Activated T-cell treated with anti-CD3 and anti-CD28 coated beads, Interleukin-2, amount 50 U/mL, for 72 hours (primary cell): ENCODE measurements at places on chromosomes 7 and 10. TPM values are rescaled to one million over a fixed set of nuclear protein-coding genes. Genes with fewer than 3 reads are reported as not detected.

- H3K36me3 ChIP-seq, result no peaks in the 10 kb centered on the region
- DNase-seq, result no peak
- no peak overlapping the region for H3K27ac ChIP-seq
- H3K4me3 ChIP-seq, result no peak overlapping the region
- no peaks in the 10 kb centered on the region for H3K4me1 ChIP-seq
- H3K27me3 ChIP-seq, result no peaks in the 10 kb centered on the region
Measured at GRCh38 chr7:83306502-83306901, 143.8 kb upstream of the PCLO start.

Gene NKX2-3
- not detected for total RNA-seq

DNA sequence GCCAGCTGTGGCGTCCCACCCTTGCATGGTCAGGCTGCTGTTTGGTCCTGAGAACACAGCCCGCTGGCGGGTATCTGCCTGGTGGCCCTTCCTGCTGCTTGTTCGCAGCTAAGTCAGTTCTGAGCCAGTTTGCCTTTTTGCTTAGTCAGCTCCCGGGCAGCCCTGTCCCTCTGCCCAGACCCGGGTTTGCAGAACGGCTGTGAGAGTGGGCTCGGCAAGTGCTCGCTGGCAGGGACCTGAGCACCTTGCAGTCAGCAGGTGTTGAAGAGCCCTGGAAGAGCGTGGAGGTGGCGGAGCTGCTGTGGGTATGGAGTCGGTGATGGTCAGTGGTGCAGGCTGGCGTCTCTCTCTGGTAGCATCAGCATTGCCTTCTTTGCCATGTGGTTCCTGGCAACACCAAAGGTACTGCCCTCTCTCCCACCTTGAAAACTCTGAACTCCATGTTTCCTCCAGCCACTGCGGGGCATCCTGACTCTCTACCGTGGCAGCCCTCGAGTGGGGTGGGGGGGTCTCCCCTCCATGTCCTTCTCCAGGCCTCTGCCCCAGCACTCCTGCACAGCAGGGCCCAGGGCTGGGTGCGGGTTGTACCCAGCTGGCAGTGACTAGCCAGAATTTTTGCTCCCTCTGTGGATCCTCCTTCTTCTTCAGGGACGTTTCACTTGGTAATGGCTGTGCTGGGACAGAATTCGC lies 4.6 kb downstream of the INPP5A start:
- peaks cover 6% of the 10 kb centered on the region for H3K36me3 ChIP-seq
- H3K27me3 ChIP-seq, result no peaks in the 10 kb centered on the region
- no peak for DNase-seq

DNA sequence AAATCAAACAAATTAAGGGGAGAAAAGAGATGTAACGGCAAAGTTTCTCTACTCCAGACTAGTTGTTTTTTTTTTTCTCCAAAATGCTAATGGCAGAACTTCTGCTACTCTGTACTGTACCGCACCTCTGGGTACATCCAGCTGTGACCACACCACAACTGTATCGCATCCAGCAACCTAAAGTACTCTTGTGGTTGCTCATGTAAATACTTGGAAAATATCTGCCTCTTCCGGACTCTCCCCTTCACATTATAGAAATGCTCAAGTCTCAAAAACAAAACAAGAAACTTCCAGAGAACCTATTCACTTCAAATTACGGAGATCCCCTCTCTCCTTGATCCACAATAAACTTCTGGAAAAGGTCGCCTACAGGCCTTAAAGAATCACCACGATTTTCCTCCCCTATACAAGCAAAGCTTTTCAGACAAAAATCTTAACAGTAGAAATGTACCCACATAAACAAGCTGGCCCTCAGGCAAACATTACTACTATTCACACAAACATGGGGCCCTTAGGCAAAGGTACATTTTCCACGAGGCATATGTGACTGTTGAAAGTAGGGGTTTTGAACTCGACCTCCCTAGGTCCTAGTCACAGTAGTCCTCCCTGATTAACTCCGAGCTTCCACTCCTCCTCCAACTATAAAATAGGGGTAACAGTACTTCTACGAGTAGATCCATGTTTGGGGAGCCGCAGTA lies 222.9 kb upstream of the MKLN1 start:
- peaks cover 36% of the 10 kb centered on the region for H3K36me3 ChIP-seq
- peak overlapping the region; percentile 72 for H3K4me3 ChIP-seq
- peak overlapping the region; percentile 27 for H3K27ac ChIP-seq
- no peaks in the 10 kb centered on the region for H3K27me3 ChIP-seq

Gene MEOX2
- total RNA-seq, result not detected

DNA sequence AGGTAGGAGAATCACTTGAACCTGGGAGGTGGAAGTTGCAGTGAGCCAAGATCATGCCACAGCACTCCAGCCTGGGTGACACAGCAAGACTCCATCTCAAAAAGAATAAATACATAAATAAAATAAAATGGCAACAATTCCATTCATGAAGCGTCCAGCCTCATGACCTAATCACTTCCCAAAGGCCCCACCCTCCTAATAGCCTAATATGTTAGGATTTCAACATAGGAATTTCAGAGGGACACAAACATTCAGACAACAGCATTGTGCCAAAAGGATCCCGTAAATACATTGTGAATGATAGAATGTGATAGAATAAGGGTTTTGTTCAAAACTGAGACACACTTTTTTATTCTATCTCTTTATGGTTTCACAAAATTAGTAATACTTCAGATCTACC lies 90.3 kb downstream of the FAM107B start:
- H3K4me3 ChIP-seq, result no peak overlapping the region
- no peaks in the 10 kb centered on the region for H3K36me3 ChIP-seq
- no peak overlapping the region for H3K27ac ChIP-seq
- H3K4me1 ChIP-seq, result peaks cover 11% of the 10 kb centered on the region
- DNase-seq, result no peak

Gene CPN1
- not detected for total RNA-seq

- no peak overlapping the region for H3K27ac ChIP-seq
- peaks cover 2% of the 10 kb centered on the region for H3K36me3 ChIP-seq
- peaks cover 16% of the 10 kb centered on the region for H3K4me1 ChIP-seq
- H3K27me3 ChIP-seq, result peaks cover 14% of the 10 kb centered on the region
- DNase-seq, result no peak
Measured at GRCh38 chr10:123930340-123931001, 38.9 kb upstream of the CPXM2 start.

GRCh38 chr10:110824152-110824441 lies 47.6 kb upstream of the PDCD4 start:
- H3K27ac ChIP-seq, result no peak overlapping the region
- H3K27me3 ChIP-seq, result no peaks in the 10 kb centered on the region
- no peaks in the 10 kb centered on the region for H3K36me3 ChIP-seq
- no peak for DNase-seq

DNA sequence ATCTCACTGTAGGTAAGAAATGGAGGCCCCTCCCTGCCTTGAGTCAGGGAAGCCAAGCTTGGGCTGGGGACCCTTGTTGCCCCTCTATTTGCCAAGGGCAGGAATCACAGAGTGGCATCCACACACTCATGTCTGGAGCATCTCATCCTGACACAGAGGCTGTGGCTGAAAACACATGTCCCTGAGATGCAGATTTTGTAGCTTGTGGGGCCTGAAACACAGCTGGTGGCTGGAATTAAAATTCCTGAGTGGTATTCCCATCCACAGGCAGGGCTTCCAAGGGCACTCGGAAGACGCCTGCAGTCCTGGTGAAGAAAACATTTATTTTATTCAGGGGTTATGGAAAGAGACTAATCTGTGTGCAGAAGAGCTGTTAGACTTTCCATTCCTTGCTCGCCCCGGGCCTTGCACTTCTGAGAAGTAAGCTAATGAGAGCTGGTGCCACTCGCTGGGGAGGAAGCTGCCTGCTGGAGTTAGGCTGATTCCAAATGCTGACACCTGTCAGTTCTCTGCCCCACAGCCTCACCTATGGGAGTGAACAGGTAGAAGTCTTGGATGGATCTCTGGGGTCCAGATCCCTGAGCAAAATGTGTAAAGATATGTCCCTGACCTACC lies 36.0 kb downstream of the C10orf120 start:
- no peaks in the 10 kb centered on the region for H3K4me1 ChIP-seq
- H3K36me3 ChIP-seq, result no peaks in the 10 kb centered on the region
- no peak for DNase-seq
- H3K27me3 ChIP-seq, result peaks cover 30% of the 10 kb centered on the region

- H3K4me3 ChIP-seq, result no peak overlapping the region
- peaks cover 14% of the 10 kb centered on the region for H3K4me1 ChIP-seq
- H3K27me3 ChIP-seq, result peaks cover 14% of the 10 kb centered on the region
- no peaks in the 10 kb centered on the region for H3K36me3 ChIP-seq
Measured at GRCh38 chr7:50803359-50804337, 21.0 kb upstream of the GRB10 start.

Gene BMPER
- not detected for total RNA-seq

- H3K27ac ChIP-seq, result no peak overlapping the region
- DNase-seq, result no peak
- H3K27me3 ChIP-seq, result peaks cover 15% of the 10 kb centered on the region
- no peaks in the 10 kb centered on the region for H3K36me3 ChIP-seq
- H3K4me1 ChIP-seq, result no peaks in the 10 kb centered on the region
Measured at GRCh38 chr7:110090110-110090820, 1000.7 kb upstream of the LRRN3 start.

Gene NCF1
- 3.8 TPM for total RNA-seq

- peaks cover 48% of the 10 kb centered on the region for H3K27me3 ChIP-seq
- DNase-seq, result no peak
- H3K36me3 ChIP-seq, result peaks cover 1% of the 10 kb centered on the region
- H3K4me3 ChIP-seq, result no peak overlapping the region
- H3K4me1 ChIP-seq, result peaks cover 13% of the 10 kb centered on the region
- H3K27ac ChIP-seq, result no peak overlapping the region
Measured at GRCh38 chr7:27128034-27128433, 2.5 kb downstream of the HOXA4 start.

- no peak for DNase-seq
- H3K4me1 ChIP-seq, result peaks cover 31% of the 10 kb centered on the region
- no peaks in the 10 kb centered on the region for H3K36me3 ChIP-seq
- no peak overlapping the region for H3K27ac ChIP-seq
- no peaks in the 10 kb centered on the region for H3K27me3 ChIP-seq
Measured at GRCh38 chr10:30413996-30414576, 19.9 kb upstream of the MAP3K8 start.

DNA sequence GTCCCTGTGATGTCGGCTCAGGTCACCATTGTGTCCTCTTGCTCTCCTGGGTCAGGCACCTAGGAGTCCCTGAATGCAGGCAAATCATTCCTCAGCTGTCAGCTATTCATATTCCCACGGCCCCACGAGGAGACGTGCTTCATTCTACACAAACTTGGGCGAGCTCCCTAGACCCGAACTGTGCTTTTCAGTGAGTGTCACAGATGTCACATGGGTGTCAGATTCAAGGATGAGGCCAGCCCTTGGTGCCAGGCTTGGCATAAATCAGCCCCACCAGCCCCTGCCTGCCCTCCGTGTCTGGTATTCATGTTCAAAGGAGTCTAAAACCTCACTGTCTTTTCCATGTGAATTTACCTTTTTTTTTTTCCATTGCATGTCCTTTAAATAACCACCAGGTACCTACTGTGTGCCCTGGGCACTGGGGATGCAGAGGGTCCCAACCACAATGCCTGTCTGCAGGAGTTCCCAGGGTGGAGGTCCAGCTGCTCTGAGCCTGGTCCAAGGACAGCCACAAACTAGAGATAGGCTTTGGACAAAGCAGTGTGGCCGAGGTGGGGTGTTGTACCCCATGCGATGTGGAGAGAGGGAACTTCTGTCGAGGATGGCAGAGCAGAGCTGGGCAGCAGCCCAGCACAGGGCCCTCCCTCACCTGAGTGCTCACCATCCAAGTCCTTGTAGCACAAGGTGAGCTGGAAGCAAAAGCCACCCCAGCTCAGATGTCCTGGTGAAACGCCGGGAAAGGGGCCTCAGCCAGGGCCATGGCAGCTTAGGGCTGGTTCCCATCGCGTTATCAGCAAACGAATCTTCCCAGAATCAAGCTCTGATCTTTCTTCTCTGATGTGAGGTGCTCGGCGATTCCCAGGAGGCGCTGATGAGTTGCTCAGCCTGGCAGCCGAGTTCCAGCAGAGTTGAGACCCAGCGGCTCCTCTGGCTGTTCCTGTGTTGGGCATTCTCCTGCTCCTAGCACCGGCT lies 611.9 kb downstream of the PTPRN2 start:
- no peak overlapping the region for H3K27ac ChIP-seq
- no peak overlapping the region for H3K4me3 ChIP-seq
- peaks cover 9% of the 10 kb centered on the region for H3K36me3 ChIP-seq
- no peak for DNase-seq
